ENCODE measurements at places on chromosomes 5 and 9.

DNA sequence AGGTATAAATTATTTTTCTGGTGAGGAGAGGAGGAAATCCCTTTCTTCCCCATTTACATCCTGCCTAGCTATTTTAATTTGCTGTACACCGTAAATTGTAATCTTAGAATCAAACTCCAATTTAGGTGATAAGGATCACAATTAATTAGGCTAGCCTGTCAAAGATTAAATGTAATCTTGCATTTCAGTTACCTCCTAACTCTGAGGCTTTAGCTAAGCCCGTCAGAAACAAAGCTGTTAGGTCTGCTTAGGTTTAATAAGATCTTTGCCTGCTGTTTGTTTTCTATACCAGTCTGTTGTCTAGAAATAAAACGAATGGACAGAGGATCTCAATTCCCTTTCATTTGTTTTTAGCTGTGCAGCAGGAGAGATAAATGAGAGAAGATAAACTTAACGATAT lies 51.5 kb downstream of the PIK3R1 start:
- no peak for DNase-seq

- DNase-seq: no peak
These were observed 93.2 kb downstream of the ISL1 start for GRCh38 chr5:51476431-51476830.

DNA sequence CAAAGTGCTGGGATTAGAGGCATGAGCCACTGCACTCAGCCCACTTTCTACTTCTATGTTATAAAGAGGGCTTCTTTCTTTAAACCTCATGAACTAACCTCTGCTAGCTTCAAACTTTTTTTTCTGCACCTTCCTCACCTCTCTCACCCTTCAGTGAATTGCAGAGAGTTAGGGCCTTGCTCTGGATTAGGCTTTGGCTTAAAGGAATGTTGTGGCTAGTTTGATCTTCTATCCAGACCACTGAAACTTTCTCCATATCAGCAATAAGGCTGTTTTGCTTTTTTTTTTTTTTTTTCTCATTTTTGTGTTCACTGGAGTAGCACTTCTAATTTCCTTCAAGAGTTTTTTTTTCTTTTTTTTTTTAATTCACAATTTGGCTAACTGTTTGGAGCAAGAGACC lies 216.4 kb upstream of the MAP3K1 start:
- no peak for DNase-seq

GRCh38 chr5:61758711-61759110 lies 426.7 kb downstream of the ZSWIM6 start:
- DNase-seq: no peak
